ENCODE measurements at places on chromosomes 7 and 10. TPM values are rescaled to one million over a fixed set of nuclear protein-coding genes. Genes with fewer than 3 reads are reported as not detected.

Gene TMEM270
- total RNA-seq, result not detected

Gene CPA1
- 0.20 TPM for total RNA-seq

Gene KCP
- total RNA-seq, result 1.0 TPM

Gene ZNF239
- not detected for total RNA-seq

Gene CDHR3
- 8.2 TPM for total RNA-seq

GRCh38 chr7:4166340-4166739, 515.8 kb upstream of the FOXK1 start:
- H3K27ac ChIP-seq, result no peak overlapping the region
- H3K4me3 ChIP-seq, result no peak overlapping the region
- H3K4me1 ChIP-seq, result no peaks in the 10 kb centered on the region
- no peaks in the 10 kb centered on the region for H3K27me3 ChIP-seq
- no peak for DNase-seq
- no peaks in the 10 kb centered on the region for H3K36me3 ChIP-seq

DNA sequence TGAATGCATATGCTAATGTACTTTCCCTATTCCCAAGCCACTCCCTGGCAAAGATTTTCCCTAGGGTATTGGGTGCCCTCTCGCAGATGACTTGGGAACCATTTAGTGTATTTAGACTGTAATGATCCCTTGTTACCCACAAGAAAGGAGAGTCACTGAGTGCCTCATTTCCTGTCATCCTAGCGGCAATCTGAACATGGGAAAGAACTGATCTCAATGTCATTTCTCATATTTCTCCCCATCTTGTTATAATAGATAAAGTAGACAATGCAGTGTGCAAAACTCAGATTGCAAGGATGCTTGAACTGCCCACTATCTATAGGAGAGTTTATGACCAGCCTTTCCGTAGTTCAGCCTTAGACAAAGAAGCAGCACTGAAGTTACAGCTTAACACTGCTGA, 123.3 kb downstream of the MICU1 start:
- peaks cover 9% of the 10 kb centered on the region for H3K4me1 ChIP-seq
- H3K27ac ChIP-seq, result no peak overlapping the region
- H3K36me3 ChIP-seq, result peaks cover 2% of the 10 kb centered on the region

DNA sequence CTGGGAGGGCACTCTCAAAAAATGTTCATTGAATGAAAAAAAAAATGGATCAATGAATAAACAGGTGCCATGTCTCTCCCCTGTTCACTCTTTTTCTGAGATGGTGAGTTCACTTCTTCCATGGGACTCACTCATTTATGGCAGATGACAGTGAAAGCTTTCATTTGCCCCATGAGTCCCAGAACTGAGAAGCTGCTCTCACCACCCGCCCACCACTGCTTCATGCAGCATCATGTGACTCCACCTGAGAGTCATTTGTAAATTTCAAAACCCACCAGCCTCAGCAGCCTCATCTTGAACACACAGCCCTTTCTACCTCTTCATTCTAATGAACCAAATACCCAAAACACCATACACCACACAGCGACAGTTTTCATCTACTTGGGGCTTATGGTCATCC, 64.9 kb downstream of the SCRN1 start:
- DNase-seq, result no peak
- no peaks in the 10 kb centered on the region for H3K4me1 ChIP-seq
- no peaks in the 10 kb centered on the region for H3K27me3 ChIP-seq
- peaks cover 26% of the 10 kb centered on the region for H3K36me3 ChIP-seq
- no peak overlapping the region for H3K27ac ChIP-seq
- H3K4me3 ChIP-seq, result no peak overlapping the region

GRCh38 chr7:5377279-5377678, 46.4 kb downstream of the TNRC18 start:
- H3K4me3 ChIP-seq, result no peak overlapping the region
- H3K4me1 ChIP-seq, result no peaks in the 10 kb centered on the region
- no peak for DNase-seq
- H3K27me3 ChIP-seq, result no peaks in the 10 kb centered on the region
- no peak overlapping the region for H3K27ac ChIP-seq
- peaks cover 37% of the 10 kb centered on the region for H3K36me3 ChIP-seq

GRCh38 chr10:1375346-1376170, 319.4 kb downstream of the WDR37 start:
- no peaks in the 10 kb centered on the region for H3K36me3 ChIP-seq
- H3K27me3 ChIP-seq, result peaks cover 4% of the 10 kb centered on the region
- H3K27ac ChIP-seq, result no peak overlapping the region
- H3K4me1 ChIP-seq, result peaks cover 5% of the 10 kb centered on the region
- H3K4me3 ChIP-seq, result no peak overlapping the region

GRCh38 chr10:78672918-78673317, 395.8 kb upstream of the ZMIZ1 start:
- no peaks in the 10 kb centered on the region for H3K36me3 ChIP-seq
- H3K4me1 ChIP-seq, result no peaks in the 10 kb centered on the region
- DNase-seq, result no peak
- H3K4me3 ChIP-seq, result no peak overlapping the region
- no peak overlapping the region for H3K27ac ChIP-seq

- no peaks in the 10 kb centered on the region for H3K36me3 ChIP-seq
- no peak overlapping the region for H3K27ac ChIP-seq
- H3K4me3 ChIP-seq, result no peak overlapping the region
These were observed 863 bp downstream of the ST8SIA6 start for GRCh38 chr10:17453373-17454091.

DNA sequence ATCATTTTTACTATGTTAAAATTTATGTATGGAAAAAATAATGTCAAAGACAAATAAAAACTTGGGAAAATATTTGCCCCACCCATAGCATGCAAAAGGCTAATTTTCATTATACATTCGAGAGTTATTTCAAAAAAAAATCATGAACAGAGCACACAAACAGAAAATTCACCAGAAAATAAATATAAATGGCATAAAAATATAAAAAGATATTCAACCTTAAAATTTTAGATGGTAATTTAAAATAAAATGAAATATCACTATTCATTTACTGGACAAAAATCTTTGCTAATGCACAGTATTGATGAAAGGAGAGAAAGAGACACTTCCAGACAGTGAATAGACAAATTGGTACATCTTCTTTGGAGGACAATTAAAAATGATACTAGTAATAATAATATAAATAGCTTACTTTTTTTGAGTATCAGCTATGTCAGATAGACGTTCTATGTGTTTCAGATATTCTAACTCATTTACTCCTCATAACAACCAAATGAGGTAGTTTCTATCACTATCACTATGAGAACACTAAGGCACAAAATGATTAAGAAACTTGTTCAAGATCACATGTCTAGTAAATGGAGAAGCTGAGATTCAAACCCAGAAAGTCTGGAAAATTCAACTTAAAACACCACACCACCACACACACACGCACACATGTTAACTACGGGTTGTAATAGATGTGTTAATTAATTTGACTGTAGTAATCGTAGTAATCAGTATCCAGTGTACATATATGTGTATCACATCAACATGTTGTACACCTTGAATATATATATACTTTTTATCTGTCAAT, 63.0 kb downstream of the CCDC71L start:
- H3K4me3 ChIP-seq, result no peak overlapping the region
- DNase-seq, result no peak
- no peaks in the 10 kb centered on the region for H3K27me3 ChIP-seq
- H3K4me1 ChIP-seq, result no peaks in the 10 kb centered on the region
- H3K27ac ChIP-seq, result no peak overlapping the region
- H3K36me3 ChIP-seq, result no peaks in the 10 kb centered on the region

GRCh38 chr10:128721963-128722445, 595.8 kb upstream of the MKI67 start:
- DNase-seq, result no peak
- peaks cover 9% of the 10 kb centered on the region for H3K27me3 ChIP-seq
- no peaks in the 10 kb centered on the region for H3K36me3 ChIP-seq
- no peak overlapping the region for H3K4me3 ChIP-seq
- no peak overlapping the region for H3K27ac ChIP-seq

DNA sequence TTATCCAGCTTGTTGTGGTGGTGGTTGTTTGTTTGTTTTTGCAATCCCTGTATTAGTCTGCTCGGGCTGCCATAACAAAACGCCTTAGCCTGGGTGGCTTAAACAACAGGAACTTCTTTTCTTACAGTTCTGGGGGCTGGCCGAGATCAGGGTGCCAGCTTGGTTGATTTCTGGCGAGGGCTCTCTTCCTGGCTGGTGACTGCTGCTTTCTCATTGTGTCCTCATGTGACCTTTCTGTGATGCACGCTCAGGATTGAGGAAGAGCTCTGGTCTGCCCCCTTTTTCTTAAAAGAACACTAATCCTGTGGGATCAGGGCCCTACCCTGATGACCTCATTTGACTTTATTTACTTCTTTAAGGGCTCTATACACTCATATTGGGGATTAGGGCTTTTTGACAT, 107.1 kb upstream of the NRP1 start:
- no peak for DNase-seq
- no peak overlapping the region for H3K4me3 ChIP-seq
- no peaks in the 10 kb centered on the region for H3K36me3 ChIP-seq
- H3K4me1 ChIP-seq, result no peaks in the 10 kb centered on the region
- no peak overlapping the region for H3K27ac ChIP-seq
